ENCODE measurements at places on chromosomes 11 and 22. TPM values are rescaled to one million over a fixed set of nuclear protein-coding genes. Genes with fewer than 3 reads are reported as not detected.

GRCh38 chr11:71156301-71156700 is 96.1 kb downstream of the SHANK2 start:
- no peak for DNase-seq
- H3K27ac ChIP-seq, result no peak overlapping the region
- no peaks in the 10 kb centered on the region for H3K4me1 ChIP-seq

BCO2 gene
- 16.9 TPM for total RNA-seq

- H3K27ac ChIP-seq, result no peak overlapping the region
- H3K27me3 ChIP-seq, result no peaks in the 10 kb centered on the region
- no peaks in the 10 kb centered on the region for H3K36me3 ChIP-seq
- H3K4me3 ChIP-seq, result no peak overlapping the region
- peaks cover 20% of the 10 kb centered on the region for H3K4me1 ChIP-seq
These were observed 767.5 kb downstream of the NTM start for GRCh38 chr11:132137981-132138313.

P4HA3 gene
- total RNA-seq, result 1.1 TPM

PNPLA5 gene
- not detected for total RNA-seq

DNA sequence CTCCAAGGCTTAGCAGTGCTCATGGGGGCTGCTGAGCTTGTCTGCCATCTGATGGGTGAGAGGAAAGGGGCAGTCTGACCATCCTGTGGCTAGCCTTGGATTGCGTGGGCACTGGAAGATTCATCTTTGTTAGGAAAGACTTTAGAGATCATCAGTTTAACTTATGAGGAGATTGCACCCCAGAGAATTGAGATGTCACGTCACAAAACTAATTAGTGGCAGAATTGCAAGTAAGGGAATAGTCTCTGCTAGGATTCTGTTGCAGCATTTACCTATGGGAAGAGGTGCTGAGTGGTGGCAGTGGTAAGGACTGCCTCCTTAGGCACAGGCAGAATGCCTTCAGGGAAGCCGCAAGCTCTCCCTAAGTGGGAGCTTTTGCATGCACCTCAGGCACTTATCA is 42.8 kb upstream of the HSPA8 start:
- peak overlapping the region; percentile 78 for H3K27ac ChIP-seq
- H3K36me3 ChIP-seq, result no peaks in the 10 kb centered on the region
- peaks cover 69% of the 10 kb centered on the region for H3K4me1 ChIP-seq
- DNase-seq, result no peak
- H3K27me3 ChIP-seq, result no peaks in the 10 kb centered on the region
- H3K4me3 ChIP-seq, result no peak overlapping the region

DNA sequence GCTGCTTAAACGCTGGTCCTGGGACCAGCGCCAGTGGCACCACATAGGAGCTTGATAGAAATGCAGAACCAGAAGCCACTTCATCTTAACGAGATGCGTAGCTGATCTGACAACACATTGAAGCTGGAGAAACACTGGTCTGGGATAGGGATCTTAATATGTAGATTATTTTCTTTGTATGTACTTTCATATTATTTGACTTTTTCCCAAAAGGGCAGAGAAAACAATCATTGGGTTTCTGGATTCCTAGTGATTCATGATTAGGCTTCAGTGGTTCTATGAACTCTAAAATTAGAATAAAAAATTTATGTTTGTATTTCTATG is 12.3 kb downstream of the MPEG1 start:
- H3K4me3 ChIP-seq, result no peak overlapping the region
- no peak overlapping the region for H3K27ac ChIP-seq
- peaks cover 9% of the 10 kb centered on the region for H3K4me1 ChIP-seq
- H3K36me3 ChIP-seq, result peaks cover 25% of the 10 kb centered on the region
- DNase-seq, result no peak

GRCh38 chr11:3942160-3942955 is 86.9 kb downstream of the STIM1 start:
- H3K4me3 ChIP-seq, result no peak overlapping the region
- H3K36me3 ChIP-seq, result no peaks in the 10 kb centered on the region
- no peak overlapping the region for H3K27ac ChIP-seq
- no peaks in the 10 kb centered on the region for H3K27me3 ChIP-seq

SUN2 gene
- 319 TPM for total RNA-seq

GRCh38 chr22:37079668-37080171 is 28.2 kb downstream of the KCTD17 start:
- no peaks in the 10 kb centered on the region for H3K27me3 ChIP-seq
- no peaks in the 10 kb centered on the region for H3K4me1 ChIP-seq
- no peaks in the 10 kb centered on the region for H3K36me3 ChIP-seq
- no peak overlapping the region for H3K4me3 ChIP-seq

MMP8 gene
- total RNA-seq, result not detected

LINC01488 gene
- total RNA-seq, result not detected

PDGFB gene
- 7.1 TPM for total RNA-seq

DNA sequence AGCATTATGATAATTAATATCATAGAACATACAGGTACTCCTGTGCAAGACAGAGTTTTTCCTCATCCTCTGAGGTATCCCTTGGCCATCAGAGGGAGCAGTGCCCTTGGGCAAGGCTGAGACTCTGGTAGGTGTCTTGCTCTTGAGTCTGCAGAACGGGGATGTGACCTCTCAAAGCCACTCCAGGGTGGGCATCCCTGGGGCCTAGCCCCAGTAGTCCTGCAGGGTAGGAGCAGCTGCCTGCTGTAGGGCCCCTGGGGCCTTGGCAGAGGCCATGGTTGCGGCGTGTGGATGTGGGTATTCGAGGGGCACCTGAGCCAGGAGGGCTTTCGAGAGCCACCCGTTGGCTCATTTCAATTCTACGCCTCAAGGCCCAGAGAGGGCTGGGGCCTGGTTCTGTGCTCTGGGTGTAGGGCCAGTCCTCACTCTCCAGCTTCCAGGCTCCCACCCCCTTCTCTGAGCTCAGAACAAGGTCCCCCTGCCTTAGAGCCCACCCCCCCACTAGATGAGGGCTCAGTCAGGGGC is 7.7 kb upstream of the OMP start:
- no peak overlapping the region for H3K27ac ChIP-seq
- no peaks in the 10 kb centered on the region for H3K4me1 ChIP-seq
- H3K36me3 ChIP-seq, result no peaks in the 10 kb centered on the region
- H3K4me3 ChIP-seq, result no peak overlapping the region

DNA sequence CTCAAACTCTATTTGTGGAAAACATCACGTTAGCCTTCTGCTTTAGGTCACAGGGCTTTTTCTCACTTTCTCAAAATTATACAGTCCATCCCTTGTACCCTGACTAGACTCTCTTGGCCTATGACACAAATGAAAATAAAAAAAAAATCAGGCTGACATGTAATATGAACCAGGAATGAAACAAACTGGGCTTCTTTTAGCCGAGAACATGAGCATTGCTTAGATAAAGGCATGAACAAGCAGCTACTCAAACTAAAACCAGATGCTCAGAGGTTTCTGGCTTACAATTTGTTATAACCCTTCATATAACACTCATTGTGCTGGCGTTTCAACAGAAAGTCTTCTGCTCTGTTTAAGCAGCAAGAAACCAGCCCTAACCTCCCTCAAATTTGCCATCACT is 265.5 kb upstream of the NARS2 start:
- no peaks in the 10 kb centered on the region for H3K27me3 ChIP-seq
- no peaks in the 10 kb centered on the region for H3K36me3 ChIP-seq
- H3K4me3 ChIP-seq, result no peak overlapping the region
- no peak for DNase-seq

- peaks cover 19% of the 10 kb centered on the region for H3K27me3 ChIP-seq
- no peak for DNase-seq
- no peaks in the 10 kb centered on the region for H3K36me3 ChIP-seq
- no peaks in the 10 kb centered on the region for H3K4me1 ChIP-seq
These were observed 93.3 kb downstream of the BRD1 start for GRCh38 chr22:49734390-49734789.

GPHA2 gene
- total RNA-seq, result 2.9 TPM

NNMT gene
- total RNA-seq, result 485 TPM

DNA sequence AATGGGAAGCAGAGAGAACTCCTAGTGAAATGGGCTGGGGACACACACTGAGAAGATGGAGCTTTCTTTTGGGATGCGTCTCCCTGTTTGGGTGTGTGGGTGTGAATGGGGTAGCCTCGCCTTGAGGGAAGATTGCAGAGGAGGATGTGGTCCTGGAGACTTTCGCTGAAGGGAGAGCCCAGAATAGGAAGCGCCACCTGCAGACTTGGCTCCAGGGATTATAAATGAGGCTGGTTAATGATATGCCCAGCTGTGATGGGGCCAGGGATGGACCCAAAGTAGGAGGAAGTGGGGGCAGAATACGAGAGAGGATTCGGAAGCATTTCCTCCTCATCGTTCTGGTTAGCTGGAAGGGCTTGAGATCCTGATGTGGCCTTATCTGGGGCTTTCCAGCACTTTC is 13.7 kb downstream of the RELT start:
- H3K27me3 ChIP-seq, result no peaks in the 10 kb centered on the region
- no peak overlapping the region for H3K27ac ChIP-seq
- no peaks in the 10 kb centered on the region for H3K36me3 ChIP-seq
- DNase-seq, result no peak

GRCh38 chr11:30861531-30861930 is 275.4 kb upstream of the MPPED2 start:
- H3K27ac ChIP-seq, result no peak overlapping the region
- no peaks in the 10 kb centered on the region for H3K27me3 ChIP-seq
- no peaks in the 10 kb centered on the region for H3K4me1 ChIP-seq
- DNase-seq, result no peak

DNA sequence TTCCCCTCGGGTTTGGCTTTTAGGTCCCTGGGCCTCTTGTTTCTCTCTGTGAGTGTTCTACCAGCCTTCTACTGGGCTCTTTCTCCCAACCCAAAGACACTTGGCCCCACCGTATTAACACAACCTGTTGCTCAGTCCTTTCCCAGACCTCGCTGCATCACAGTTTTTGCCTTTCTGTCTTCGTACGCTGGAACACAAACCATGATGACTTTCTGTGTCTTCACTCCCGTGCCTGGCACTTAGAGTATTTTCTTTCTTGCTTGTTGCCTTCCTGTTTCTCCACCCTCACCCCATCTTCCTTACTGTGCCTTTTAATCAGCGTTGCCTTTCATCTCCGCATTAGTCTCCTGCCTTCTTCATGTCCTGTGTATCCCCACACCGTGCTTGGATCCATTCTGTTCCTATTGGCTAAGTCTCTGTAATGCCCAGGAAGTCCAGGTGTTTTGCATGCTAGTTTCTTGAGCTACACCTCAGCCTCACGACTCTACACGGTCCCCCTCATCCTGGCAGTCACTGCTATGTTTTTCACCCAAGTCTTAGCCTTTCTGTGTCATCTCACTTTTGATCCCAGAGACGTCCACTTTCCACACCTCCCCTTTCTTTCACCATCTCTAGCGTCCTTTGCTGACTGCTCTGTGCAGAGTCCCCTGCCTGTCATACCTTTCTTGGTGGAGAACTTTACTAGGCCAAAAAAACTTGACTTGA is 1.6 kb downstream of the MARK2 start:
- no peak for DNase-seq
- H3K4me1 ChIP-seq, result peaks cover 62% of the 10 kb centered on the region
- H3K27me3 ChIP-seq, result no peaks in the 10 kb centered on the region
- no peaks in the 10 kb centered on the region for H3K36me3 ChIP-seq

RCOR2 gene
- total RNA-seq, result 0.68 TPM

GRCh38 chr11:7031471-7031871 is 11.2 kb downstream of the NLRP14 start:
- H3K36me3 ChIP-seq, result no peaks in the 10 kb centered on the region
- no peaks in the 10 kb centered on the region for H3K27me3 ChIP-seq
- no peaks in the 10 kb centered on the region for H3K4me1 ChIP-seq
- DNase-seq, result no peak

DNA sequence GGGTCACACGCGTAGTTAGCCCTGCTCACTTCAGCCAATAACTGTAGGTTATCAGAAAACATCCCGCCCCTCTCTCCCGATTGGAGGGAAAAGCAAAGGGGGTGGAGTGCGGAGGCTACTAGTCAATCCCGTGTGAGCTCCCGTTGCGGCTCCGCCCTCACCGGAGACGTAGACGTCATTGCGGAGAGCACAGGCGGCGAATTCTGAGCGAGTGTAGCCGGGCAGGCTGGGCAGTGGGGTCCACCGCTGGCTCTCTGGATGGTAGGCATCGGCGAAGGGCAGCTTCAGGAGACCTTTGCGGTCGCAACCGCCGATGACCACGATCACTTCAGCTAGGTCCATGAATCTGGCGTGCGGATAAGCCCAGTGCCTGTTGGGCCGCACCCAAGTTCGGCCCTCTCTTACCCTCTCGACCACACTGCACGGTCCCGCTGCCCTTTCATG is 4.7 kb downstream of the KLHL35 start:
- no peak overlapping the region for H3K27ac ChIP-seq
- H3K36me3 ChIP-seq, result no peaks in the 10 kb centered on the region

GRCh38 chr22:17878941-17879340 is 104.7 kb upstream of the BID start:
- no peak for DNase-seq
- no peaks in the 10 kb centered on the region for H3K27me3 ChIP-seq
- peaks cover 30% of the 10 kb centered on the region for H3K36me3 ChIP-seq
- H3K27ac ChIP-seq, result no peak overlapping the region
- H3K4me1 ChIP-seq, result peaks cover 5% of the 10 kb centered on the region

DNA sequence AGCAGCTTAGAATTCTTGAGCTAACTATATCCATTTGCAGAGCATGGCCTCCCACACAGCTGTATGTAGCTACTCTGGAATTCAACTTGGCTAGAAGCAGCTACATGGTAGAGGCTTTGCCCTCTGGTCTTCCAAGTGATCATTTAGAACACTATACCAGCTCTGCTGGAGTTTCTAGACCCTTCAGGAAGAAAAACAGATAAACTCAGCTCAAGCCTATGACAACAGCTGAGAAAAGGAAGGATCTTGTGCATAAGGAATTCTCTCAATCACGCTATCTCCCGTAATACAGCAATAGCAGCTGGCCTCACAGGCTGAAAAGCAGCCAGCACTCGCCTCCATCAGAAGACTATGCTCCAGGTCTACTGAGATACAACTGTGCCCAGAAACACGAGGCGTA is 50.6 kb upstream of the APOA1 start:
- no peak overlapping the region for H3K4me3 ChIP-seq
- DNase-seq, result no peak
- H3K4me1 ChIP-seq, result peaks cover 24% of the 10 kb centered on the region

DEUP1 gene
- not detected for total RNA-seq

TRIM6 gene
- total RNA-seq, result 5.5 TPM

DNA sequence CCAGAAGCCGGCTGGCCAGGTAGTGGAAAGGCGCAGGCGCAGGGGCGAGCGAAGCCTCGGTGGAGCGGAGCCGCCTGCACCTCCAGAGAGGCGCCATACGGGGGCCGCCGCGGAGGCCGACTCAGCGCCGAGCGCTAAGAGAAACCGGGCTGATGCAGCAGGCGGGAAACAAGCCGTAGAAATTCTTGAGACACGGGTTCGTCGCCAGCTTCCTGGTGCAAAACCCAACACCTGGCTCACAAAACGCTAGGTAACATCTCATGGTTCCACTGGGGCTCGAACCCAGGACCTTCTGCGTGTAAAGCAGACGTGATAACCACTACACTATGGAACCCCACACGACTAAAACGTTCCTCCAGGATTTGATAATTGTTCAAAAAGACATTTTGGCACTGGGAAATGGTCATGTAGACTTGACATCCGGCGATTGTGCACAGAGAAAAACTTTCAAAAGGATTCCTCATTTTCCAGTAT is 39.1 kb downstream of the OR4D9 start:
- peak overlapping the region; percentile 46 for H3K4me3 ChIP-seq
- no peaks in the 10 kb centered on the region for H3K27me3 ChIP-seq
- peak; percentile 91 for DNase-seq
- no peaks in the 10 kb centered on the region for H3K36me3 ChIP-seq

- DNase-seq, result no peak
- no peaks in the 10 kb centered on the region for H3K4me1 ChIP-seq
- H3K36me3 ChIP-seq, result no peaks in the 10 kb centered on the region
These were observed 61.6 kb upstream of the PTPN5 start for GRCh38 chr11:18853086-18853720.
